Aorta (tissue), 5 donors: ENCODE measurements at places on chromosomes 6 and 20. TPM values are rescaled to one million over a fixed set of nuclear protein-coding genes. Genes with fewer than 3 reads are reported as not detected.

GRCh38 chr6:22091424-22091948, 205.3 kb downstream of the PRL start:
- DNase-seq, result no peak
- H3K4me1 ChIP-seq, result no peaks in the 10 kb centered on the region
- H3K27me3 ChIP-seq, result no peaks in the 10 kb centered on the region
- no peak overlapping the region for H3K27ac ChIP-seq

DNA sequence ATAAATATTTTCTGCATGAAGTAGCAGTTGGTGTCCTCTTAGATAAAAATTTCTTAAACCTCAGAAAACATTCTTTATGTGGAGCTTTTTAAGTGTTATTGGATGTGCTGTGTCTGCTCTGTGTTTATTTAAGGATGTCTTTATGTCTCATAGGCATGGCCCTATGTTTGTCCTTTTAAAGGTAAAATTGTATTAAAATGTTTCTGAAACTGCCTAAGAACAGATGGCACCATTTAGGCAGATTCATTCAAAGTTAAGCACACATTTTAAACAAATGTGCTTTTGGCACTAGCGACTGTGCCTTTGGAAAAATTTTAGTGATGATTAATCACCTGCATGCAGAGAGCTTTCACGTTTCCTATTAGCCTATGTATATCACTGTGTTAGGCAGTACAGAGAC, 125.2 kb downstream of the KIF6 start:
- H3K27me3 ChIP-seq, result no peaks in the 10 kb centered on the region
- no peak overlapping the region for H3K27ac ChIP-seq
- no peak overlapping the region for H3K4me3 ChIP-seq
- DNase-seq, result no peak
- no peaks in the 10 kb centered on the region for H3K36me3 ChIP-seq

- no peaks in the 10 kb centered on the region for H3K27me3 ChIP-seq
- DNase-seq, result no peak
- H3K27ac ChIP-seq, result no peak overlapping the region
- H3K4me1 ChIP-seq, result no peaks in the 10 kb centered on the region
- H3K36me3 ChIP-seq, result no peaks in the 10 kb centered on the region
- H3K4me3 ChIP-seq, result no peak overlapping the region
These were observed 99.0 kb upstream of the ADGRF1 start for GRCh38 chr6:47141171-47141570.

Gene ZC2HC1B
- total RNA-seq, result not detected

DNA sequence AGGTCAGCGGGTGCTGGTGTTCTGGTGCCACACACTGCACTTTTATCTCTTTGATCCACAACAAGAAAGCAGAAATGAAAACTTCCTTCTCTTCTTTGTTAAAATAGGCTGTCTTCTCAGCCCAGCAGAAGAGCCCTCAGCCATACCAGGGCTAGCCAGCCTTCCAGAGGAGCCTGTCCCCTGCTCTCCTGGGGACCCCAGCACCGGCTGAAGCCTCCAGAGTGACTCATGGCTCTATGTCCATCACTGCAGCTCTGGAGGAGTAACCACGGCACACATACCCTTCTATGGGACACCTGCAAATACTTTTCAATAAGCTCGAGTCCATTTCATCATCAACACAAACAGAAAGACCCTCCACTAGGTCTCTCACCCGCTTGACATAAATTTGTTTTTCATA, 135.6 kb upstream of the CST7 start:
- H3K27me3 ChIP-seq, result no peaks in the 10 kb centered on the region
- H3K4me3 ChIP-seq, result no peak overlapping the region
- H3K36me3 ChIP-seq, result no peaks in the 10 kb centered on the region

Gene RBM24
- total RNA-seq, result 6.1 TPM

- no peaks in the 10 kb centered on the region for H3K4me1 ChIP-seq
- no peaks in the 10 kb centered on the region for H3K36me3 ChIP-seq
- no peak overlapping the region for H3K4me3 ChIP-seq
- H3K27me3 ChIP-seq, result no peaks in the 10 kb centered on the region
- no peak for DNase-seq
- H3K27ac ChIP-seq, result no peak overlapping the region
These were observed 529.1 kb upstream of the CITED2 start for GRCh38 chr6:139903411-139904157.

Gene GRM4
- total RNA-seq, result not detected

GRCh38 chr6:9095729-9096128, 660.4 kb upstream of the SLC35B3 start:
- no peaks in the 10 kb centered on the region for H3K4me1 ChIP-seq
- no peak overlapping the region for H3K4me3 ChIP-seq
- no peak overlapping the region for H3K27ac ChIP-seq
- no peaks in the 10 kb centered on the region for H3K27me3 ChIP-seq
- no peak for DNase-seq

DNA sequence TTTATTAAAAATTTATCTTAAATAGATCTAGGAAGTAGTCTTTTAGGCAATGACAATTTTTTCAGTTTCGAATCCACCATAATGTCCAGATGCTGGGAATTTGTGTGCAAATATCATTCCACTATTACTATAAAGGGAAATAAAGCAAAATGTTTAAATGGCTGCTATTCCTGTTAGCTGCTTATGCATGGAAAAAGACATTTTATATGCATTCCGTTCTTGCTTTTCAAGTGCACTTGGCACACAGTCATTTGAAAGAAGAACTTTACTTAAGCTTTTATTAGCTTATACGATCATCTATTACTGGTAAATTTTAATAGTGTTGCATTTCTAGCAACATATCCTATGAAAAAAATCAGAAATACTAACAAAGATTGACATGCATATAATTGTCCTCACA, 42.0 kb downstream of the PRL start:
- no peaks in the 10 kb centered on the region for H3K36me3 ChIP-seq
- H3K4me1 ChIP-seq, result no peaks in the 10 kb centered on the region
- DNase-seq, result no peak
- no peaks in the 10 kb centered on the region for H3K27me3 ChIP-seq
- no peak overlapping the region for H3K27ac ChIP-seq

DNA sequence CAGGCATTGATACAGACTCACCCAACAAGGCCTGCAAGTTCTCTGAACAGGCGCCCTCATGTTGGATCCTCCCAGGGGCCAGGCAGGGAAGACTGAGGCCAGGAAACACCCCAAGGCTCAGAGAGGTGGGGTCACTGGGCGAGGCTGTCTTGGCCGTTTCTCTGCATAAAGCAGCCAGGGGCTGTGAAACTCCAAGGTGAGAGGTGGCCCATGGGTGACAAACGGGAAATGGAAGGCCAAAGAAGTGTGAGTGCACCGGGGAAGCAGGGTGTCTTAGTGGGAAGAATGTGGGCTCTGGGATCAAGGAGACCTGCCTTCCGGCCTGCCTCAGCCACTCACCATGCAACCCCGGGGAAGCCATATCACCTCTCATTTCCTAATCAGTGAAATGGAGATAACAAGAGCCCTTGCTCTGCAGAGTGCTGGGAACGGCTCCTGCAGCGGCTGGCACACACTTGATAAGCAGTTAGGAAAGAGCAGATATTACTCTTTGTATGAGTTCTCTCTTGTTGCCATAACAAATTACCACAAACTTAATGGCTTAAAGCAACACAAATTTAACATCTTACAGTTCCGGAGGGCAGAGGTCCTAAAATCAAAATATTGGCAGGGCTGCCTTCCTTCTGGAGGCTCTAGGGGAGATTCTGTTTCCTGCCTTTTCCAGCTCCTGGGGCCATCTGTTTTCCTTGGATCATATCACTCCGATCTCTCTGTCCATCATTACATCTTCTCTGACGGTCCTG, 168.6 kb downstream of the NFATC2 start:
- DNase-seq, result peak; percentile 75
- H3K27ac ChIP-seq, result no peak overlapping the region
- H3K36me3 ChIP-seq, result no peaks in the 10 kb centered on the region
- H3K27me3 ChIP-seq, result no peaks in the 10 kb centered on the region
